ENCODE measurements at places on chromosomes 4 and X.

DNA sequence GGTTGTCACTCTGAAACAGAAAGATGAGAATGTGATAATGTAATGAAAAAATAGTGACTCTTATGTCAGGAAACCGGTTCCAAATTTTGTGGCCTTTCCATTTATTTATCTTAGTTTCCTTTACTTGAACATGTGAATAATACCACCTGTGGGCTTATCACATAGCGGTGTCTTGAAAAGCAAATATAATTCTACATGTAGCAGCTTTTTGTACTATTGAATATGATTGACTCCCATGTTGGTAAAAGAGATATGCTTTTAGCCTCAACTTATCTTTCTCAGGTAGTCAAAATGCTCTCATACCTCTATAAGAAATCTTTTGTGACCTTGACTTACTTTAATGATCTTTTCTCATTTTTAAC lies 12.0 kb downstream of the PRDM8 start:
- no peak for DNase-seq

GRCh38 chr4:46185766-46186165 lies 61.9 kb upstream of the GABRG1 start:
- no peak for DNase-seq

GRCh38 chr4:124974152-124974551 lies 261.6 kb upstream of the ANKRD50 start:
- DNase-seq, result no peak

DNA sequence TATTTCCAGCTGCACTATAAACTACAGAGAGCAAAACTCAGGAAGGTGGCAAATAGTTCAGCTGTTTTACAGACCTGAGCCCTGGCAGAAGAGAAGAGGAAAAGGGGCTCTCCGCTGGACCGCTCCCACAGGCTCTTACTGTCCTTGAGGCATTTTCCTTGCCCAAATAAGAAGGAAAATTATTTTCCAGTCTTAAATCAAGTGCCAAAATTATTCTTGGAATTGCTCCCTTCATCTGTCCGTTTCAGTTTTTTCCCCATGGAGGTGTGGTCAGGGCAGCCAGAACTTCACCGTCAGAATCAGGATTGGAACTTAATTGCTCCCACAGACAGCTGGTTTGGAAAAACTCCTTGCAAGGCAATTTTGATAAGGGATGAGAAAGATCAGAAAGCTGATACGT lies 35.2 kb upstream of the SPINK2 start:
- DNase-seq, result no peak

- no peak for DNase-seq
These were observed 305.6 kb upstream of the NR3C2 start for GRCh38 chr4:148747721-148748268.

- DNase-seq, result no peak
These were observed 242.7 kb downstream of the MID1IP1 start for GRCh38 chrX:39043838-39044550.

GRCh38 chr4:87551361-87551760 lies 22.2 kb upstream of the SPARCL1 start:
- no peak for DNase-seq

DNA sequence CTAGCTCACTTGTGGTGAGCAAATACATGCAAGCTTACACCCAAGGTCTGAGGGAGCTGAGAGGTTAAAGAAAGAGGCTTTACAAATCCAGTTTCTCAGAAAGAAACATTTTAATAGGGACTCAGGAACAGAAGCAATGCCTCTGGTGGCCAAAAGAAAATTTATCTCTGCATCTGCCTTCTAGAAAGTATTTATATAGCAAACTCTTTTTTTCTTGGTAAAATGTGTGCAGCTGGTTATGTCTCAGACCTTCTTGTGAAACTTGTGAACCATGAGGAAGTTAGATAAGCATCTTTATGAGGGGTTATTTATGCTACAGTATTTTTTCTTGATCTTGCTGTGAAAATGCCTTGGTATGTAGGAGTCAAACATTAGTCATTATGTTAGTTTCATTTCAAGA lies 48.5 kb upstream of the CYSLTR1 start:
- no peak for DNase-seq

DNA sequence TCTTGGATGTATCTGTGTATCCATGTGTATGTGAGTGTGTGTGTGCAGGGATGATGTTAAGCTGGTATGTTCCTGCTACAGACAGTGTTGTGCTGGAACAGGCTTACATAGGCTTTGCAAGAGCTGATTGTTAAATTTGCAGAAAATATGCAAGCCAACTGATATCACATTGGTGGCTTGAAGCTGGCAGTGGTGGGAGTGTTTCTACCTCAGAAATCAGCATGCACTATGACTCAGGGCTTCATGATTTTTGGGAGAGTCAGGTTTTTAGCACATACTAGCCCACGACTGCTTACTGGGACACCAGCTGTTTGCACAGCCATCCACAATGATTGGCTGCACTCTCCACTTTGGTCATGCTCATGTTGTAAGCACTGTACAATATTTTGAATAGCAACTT lies 261.8 kb downstream of the DHX15 start:
- no peak for DNase-seq

GRCh38 chr4:138890891-138891570 lies 124.5 kb upstream of the NOCT start:
- DNase-seq, result no peak

GRCh38 chr4:7909463-7910262 lies 30.0 kb downstream of the AFAP1 start:
- DNase-seq, result no peak

GRCh38 chrX:44314808-44315207 lies 28.7 kb downstream of the EFHC2 start:
- DNase-seq, result no peak

DNA sequence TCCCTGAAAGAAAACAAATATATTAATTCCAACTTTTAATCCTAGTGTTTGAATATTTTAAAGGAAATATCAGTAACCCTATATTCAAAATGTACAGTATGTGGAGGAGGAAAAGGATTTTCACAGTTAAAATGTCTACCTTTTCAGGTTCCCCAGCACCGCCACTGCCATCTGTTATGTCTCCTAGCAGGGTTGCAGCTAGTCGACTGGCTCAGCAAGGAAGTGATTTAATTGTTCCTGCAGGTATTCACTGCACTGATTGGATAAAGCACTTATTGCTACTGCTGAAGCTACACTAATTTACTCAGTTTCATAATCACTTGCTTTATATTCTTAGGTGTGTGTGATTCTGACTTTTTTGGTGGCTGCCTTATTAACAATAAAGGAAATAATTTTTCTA lies 65.5 kb upstream of the FHDC1 start:
- DNase-seq, result no peak
